ENCODE measurements at places on chromosomes 11 and 22. TPM values are rescaled to one million over a fixed set of nuclear protein-coding genes. Genes with fewer than 3 reads are reported as not detected.

CABP7 gene
- polyA plus RNA-seq, result 0.11 TPM

GRCh38 chr11:133841279-133842043, 3.9 kb downstream of the SPATA19 start:
- no peak for DNase-seq

GRCh38 chr11:58880166-58880565, 35.7 kb upstream of the GLYATL2 start:
- no peak for DNase-seq

DNA sequence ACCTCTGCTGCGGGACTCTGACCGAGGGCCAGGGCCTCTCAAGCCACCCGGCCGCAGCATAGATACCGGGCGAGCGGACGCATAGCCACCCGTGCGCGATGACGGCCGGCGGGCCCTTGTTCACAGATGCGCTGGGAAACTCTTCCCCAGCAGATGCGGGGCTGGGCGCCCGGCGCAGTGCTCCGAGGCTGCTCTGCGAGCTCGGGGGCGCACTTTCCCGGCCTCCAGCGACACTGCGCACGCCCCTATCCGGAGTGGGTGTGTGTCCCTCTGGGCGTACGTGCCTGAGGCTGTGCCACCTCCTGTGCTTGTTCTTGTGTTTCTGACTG, 104.7 kb upstream of the E2F8 start:
- DNase-seq, result no peak

DNA sequence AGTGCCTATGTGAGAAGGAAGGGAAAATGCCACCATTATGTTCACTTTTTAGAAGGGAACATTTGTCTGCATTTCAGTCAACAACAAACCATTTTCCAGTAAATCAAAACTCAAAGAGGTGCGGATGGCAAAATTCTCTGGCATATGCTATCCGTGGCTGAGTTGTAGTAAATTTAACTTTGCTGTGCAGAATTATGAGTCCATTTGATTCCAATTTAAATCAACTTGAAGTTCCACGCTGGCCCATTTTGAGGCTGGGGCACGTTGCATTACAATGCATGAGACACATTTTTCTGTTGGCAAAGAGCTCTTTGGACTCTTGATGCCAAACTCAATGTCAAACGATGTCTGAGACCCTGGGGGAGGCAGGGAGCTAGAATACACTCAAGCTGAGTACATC, 211.8 kb downstream of the LRRC4C start:
- no peak for DNase-seq

DNA sequence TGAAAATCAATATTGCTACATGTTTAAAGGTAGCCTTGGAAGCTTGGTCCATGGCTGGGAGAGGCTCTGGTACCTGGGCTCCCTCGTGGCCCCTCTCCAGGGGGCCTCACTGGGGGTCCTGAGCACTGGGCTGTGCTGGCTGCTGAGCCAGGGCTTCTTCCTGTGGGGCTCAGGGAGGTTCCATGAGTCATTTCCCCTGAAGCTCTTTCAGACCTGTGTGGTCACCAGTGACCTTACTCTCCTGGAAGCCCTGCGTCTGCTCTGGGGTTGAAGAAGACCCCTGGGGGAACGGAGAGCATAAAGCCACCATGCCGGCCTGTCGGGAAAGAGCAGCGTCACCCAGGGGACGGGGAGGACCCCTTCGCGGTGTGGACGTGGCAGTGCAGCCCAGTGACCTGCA, 389.0 kb downstream of the TBC1D22A start:
- no peak for DNase-seq

DNA sequence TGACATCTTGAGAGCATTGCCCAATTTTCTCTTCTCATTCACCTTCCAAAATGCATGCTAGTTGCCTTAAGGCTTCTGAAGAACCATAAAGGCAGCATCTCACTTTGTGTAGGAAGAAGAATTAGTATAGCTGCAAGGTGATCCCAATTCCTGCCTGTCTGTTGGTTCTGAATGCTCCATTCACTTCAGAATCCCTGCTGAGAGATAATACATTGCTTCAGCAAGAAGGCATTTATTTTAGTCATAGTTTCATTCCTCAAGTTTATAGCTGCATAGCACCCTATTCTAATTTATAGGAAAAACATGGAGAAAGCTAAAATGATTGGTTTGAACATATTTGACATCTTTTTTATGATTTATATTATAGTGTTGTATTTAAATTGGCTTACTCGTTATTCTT, 181.3 kb downstream of the METTL15 start:
- no peak for DNase-seq

DNA sequence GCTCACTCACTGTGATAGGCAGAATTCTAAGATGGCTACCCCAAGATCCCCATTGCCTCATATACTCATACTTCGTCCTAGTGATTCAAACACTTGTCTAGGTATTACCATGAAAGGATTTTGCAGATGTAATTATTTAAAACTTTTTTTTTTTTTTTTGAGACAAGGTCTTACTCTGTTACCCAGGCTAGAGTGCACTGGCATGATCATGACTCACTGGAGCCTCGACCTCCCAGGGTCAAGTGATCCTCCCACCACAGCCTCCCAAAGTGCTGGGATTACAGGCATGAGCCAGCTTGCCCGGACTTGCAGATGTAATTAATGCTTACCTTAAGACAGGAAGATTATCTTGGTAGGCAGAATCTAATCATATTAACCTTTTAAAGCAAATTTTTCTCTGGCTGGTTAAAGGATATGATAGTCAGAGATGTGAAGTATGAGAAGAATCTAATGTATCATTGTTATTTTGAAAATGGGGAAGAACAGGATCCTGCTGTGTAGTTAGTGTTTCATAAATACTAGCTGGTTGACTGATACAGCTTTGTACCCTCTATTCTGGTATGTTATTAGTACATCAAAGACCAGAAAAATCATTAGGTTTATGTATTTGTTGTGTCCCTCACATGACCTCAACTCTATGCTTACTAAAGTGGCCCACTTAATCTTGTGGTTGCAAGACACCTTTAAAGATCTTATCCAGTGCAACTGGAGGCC, 35.5 kb downstream of the C2CD3 start:
- no peak for DNase-seq

CSNK2A3 gene
- polyA plus RNA-seq, result not detected

C11orf65 gene
- polyA plus RNA-seq, result 3.4 TPM

BATF2 gene
- 3.2 TPM for polyA plus RNA-seq

DNA sequence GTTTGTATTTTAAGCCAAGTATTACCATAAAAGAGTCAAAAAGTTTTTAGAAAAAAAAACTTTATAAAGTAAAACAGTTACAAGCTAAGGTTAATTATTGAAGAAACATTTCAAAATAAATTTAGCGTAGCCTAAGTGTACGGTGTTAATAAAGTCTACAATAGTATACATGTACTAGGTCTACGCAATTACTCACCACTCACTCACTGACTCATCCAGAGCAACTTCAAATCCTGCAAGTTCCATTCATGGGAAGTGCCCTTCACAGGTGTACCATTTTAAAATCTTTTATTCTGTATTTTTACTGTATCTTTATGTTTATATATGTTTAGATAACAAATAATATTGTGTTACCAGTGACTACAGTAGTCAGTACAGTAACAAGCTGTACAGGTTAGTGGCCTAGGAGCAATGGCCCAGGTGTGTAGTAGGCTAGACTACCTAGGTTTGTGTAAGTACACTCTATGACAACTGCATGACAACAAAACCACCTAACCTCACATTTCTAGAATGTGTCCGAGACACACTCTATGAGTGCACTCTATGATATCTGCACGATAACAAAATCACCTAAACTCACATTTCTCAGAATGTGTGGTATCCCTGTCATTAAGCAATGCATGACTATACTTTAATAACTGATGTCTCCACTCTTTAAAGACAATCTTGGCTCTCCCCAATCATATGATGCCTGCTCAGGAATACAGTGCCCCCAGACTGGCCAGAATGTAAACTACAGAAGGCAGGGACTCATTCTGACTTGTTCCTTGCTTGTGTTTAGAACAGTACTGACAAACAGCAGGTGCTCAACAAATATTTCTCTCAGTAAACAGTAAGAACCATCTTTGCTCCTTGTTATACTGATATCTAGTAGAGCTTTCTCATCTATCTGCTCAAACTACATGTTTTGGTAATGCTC, 21.2 kb downstream of the KMT5B start:
- DNase-seq, result no peak

DNA sequence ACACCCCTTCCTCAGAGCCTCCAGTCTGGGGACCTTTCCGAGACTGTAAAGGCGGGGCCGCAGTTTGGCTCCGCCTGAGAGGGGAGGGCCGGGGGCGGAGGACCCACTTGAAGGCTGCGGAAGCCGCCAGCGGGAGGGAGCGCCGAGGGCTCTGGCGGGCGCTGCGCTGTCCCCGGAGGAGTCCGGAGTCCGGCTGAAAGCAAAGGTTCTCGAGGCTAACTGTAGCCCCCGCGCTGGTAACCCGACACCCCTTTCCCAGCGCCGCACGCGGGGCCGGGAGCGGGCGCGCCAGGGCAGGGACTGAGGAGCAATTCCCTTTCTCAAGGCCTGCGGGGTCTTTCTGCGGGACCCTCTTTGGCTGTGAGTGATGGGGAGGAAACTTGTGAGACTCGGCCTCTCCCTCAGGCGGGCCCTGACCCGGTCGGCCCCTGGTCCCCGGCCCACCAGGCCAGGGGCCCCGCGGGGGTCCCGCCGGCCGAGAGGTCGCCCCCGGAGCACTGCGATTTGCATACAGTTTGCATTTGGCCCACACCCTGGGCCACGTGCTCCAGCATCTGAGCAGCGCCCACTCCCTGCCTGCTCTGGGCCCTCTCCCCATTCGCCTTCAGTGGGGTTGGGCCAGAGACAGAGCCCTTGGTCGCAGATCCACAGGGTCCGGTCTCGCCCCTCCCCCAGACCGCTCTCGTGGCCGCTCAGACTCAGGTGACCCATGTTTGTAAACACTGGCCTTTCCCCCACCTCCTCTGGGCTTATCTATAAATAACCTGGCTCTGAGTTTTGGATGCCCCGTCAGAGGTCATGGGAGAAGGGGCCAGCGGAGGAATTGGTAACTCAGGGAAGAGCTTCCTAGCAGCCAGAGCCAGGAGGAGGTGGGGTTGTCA, 519 bp upstream of the ART5 start:
- DNase-seq, result peak; percentile 91

DNA sequence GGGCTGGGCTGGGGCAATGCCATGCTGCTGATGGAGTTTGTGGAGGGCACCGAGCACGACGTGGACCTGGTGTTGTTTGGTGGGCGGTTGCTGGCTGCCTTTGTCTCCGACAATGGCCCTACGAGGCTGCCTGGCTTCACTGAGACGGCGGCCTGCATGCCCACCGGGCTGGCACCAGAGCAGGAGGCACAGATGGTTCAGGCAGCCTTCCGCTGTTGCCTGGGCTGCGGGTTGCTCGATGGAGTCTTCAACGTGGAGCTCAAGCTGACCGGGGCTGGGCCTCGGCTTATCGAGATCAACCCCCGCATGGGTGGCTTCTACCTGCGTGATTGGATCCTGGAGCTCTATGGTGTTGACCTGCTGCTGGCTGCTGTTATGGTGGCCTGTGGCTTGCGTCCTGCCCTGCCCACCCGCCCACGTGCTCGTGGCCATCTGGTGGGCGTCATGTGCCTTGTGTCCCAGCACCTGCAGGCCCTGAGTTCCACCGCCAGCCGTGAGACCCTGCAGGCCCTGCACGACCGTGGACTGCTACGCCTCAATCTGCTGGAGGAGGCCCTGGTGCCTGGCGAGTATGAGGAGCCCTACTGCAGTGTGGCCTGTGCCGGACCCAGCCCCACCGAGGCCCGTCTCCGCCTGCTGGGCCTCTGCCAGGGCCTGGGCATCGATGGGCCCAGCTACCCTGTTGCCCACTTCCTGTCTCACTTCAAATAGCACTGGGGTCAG, 4.2 kb upstream of the RPS6KB2 start:
- no peak for DNase-seq

DNA sequence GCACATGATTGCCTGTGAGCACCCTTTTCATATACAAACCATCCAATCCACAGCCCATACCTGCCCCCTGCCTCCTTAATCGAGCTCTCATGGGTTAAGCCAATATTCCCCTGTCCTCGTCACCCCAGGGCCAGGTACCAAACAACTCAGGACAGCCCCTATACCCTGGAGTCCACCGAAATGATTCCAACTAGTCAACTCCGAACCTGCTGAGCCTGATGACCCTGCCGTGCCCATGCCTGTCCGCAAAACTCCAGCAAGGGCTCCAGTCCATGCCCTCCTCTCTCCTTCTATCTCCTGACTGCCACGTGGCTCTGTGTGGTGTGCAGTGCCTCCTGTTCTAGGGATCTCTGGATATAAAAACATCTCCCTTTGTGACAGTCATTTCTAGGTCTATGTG, 35.5 kb upstream of the SYT13 start:
- DNase-seq, result no peak

DNA sequence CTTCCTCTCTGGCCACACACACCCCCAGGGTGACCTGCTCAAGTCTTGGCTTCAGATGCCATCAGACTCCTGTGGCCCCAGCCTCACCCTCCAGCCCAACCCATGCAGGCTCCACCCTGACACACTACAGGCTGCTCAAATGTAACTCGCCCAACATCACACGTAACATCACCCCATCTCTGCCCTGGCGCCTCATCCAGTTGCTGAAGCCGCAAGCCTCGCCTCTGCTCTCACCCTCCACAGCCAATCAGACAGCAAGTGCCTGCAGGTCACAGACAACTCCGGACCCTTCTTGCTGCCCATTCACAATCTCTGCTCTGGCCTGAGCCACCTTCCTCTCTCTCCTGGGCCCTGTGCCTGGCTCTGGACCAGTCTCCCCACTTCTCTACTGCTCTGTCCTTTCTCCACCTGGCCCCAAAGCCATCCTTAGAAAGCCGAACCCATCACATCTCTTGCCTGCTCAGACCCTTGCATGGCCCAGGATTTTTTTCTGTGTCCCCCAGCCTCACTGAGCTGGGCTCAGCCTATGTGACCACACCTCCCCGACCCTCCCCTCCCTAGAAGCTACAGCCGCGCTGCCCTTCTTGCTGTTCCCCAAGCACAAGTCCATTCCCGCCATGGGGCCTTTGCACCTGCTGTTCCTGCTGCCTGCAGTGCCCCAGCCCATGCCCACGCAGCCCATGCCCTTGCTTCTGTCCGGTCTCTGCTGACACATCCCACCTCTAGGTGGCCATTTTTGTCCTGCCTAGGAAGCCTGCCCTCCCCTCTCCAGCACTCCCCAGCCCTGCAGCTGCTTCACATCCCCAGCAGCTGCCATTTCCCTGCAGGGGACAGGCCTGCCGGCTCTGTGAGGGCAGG, 333.9 kb downstream of the CTTN start:
- no peak for DNase-seq

DNA sequence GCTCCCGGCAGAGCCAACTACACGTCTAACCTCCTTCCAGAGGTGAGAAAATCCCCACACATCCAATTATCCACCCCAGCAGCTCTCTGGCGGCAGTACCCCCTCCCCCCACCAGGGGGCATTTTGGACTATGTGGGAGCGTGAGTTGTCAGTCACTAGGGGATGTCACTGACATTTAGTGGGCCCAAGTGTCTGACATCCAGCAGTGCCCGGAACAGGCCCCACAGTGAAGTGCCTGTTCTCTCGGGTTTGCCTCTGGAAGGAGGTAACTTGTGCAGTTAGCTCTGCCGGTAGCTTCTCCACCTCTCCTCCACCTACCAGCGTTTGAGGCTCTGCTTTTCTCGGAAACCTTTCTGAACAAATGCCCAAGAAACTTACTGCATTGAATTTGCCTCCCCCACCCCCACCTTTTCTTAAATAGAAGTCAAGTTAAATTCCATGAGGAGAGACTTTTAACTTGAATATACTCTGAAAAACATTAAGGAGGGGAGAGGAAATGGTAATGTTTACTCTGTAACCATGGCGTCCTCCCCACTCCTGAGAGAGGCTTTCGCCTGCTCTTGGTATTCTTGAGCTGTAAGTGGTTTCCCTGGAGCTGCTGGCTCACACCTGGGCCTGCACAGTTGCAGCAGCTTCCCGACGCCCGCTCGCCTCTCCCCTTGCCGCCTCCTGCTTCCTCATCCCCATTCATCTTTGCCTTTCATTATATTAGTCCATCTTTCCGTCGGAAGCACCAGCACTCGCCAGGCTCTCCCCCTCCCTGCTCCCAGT, 112.8 kb downstream of the WNT7B start:
- peak; percentile 58 for DNase-seq

- no peak for DNase-seq
Measured at GRCh38 chr11:76075716-76076115, 130.6 kb downstream of the WNT11 start.

All from renal pelvis (tissue), 12 donors.